ENCODE measurements at places on chromosomes 1 and 21. TPM values are rescaled to one million over a fixed set of nuclear protein-coding genes. Genes with fewer than 3 reads are reported as not detected.

The NCAM2 gene
- not detected for total RNA-seq

The S100A8 gene
- not detected for total RNA-seq

The SLFNL1 gene
- total RNA-seq = 0.08 TPM

DNA sequence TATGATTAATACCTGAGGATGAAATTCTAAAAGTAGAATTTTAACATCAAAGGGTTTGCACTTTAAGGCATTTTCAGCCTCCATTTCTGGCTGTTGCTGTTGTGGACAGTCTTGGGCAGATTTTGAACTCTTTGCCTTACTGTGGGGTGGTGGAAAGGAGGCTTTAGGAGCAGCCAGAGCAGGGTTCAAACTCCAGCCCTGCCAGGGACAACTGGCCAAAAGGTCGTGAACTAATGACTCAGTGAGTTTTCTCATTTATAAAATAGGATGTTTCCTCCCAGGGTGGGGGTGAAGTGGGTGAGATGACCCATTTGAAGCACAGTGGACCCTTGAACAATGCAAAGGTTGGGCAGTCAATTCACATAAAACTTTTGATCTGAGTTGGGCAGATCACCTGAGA, 36.7 kb downstream of the MAPKAPK2 start:
- H3K36me3 ChIP-seq = no peaks in the 10 kb centered on the region
- H3K27ac ChIP-seq = no peak overlapping the region
- DNase-seq = no peak
- peaks cover 57% of the 10 kb centered on the region for H3K4me1 ChIP-seq
- H3K4me3 ChIP-seq = no peak overlapping the region

- no peak overlapping the region for H3K27ac ChIP-seq
- H3K4me1 ChIP-seq = peaks cover 2% of the 10 kb centered on the region
- H3K27me3 ChIP-seq = no peaks in the 10 kb centered on the region
- H3K36me3 ChIP-seq = peaks cover 4% of the 10 kb centered on the region
- DNase-seq = no peak
These were observed 136.9 kb downstream of the CDC7 start for GRCh38 chr1:91637539-91637994.

- no peak overlapping the region for H3K4me3 ChIP-seq
- peaks cover 12% of the 10 kb centered on the region for H3K27me3 ChIP-seq
- no peaks in the 10 kb centered on the region for H3K4me1 ChIP-seq
- no peak overlapping the region for H3K27ac ChIP-seq
These were observed 6.6 kb upstream of the STUM start for GRCh38 chr1:226541631-226542622.

DNA sequence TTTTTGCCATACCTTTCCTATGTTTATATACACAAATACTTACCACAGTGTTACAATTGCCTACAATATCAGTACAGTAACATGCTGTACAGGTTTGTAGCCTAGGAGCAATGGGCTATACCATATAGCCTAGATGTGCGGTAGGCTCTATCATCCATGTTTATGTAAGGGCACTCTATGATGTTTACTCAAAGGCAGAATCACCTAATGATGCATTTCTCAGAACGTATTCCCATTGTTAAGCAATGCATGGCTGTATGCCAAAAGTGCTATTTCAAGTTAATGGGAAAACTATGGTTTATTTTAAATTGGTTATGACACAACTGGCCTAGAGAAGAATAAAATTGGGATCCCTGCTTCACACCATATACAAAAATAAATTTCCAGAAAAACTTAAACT, 36.9 kb upstream of the DISP1 start:
- peaks cover 2% of the 10 kb centered on the region for H3K4me1 ChIP-seq
- H3K27me3 ChIP-seq = peaks cover 8% of the 10 kb centered on the region
- H3K4me3 ChIP-seq = no peak overlapping the region
- H3K27ac ChIP-seq = no peak overlapping the region
- H3K36me3 ChIP-seq = no peaks in the 10 kb centered on the region

GRCh38 chr21:17636711-17637110, 24.0 kb upstream of the BTG3 start:
- no peaks in the 10 kb centered on the region for H3K4me1 ChIP-seq
- H3K27ac ChIP-seq = no peak overlapping the region
- H3K36me3 ChIP-seq = no peaks in the 10 kb centered on the region
- DNase-seq = no peak
- H3K27me3 ChIP-seq = no peaks in the 10 kb centered on the region

DNA sequence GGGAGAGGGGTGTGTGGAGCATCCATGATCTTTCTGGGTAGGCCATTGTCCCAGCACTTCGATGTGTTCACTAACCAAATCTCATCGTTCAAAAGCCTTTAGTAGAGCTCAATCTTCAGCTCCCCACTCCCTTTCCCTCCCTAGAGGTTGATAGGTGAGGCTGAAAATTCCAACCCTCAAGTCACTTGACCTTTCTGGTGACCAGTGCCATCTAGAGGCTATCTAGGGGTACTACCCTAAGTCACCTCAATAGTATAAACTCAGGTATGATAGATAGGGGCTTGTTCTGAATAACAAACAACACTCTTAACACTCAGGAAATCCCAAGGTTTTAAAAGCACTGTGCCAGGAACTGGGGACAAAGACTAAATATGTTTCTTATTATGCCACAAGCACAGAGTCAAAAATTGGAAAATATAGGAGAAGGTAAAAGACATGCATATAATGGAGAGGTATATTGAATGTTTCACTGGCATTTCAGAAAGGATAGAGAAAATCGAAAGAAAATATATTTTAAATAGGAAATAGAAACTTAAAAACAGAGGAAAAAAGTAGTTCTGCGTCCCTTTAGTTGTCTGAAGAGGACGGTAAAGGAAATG, 42.9 kb upstream of the CD53 start:
- H3K27me3 ChIP-seq = no peaks in the 10 kb centered on the region
- H3K4me1 ChIP-seq = peaks cover 2% of the 10 kb centered on the region
- no peak overlapping the region for H3K27ac ChIP-seq
- peak; percentile 1 for DNase-seq
- H3K4me3 ChIP-seq = no peak overlapping the region

GRCh38 chr1:211583011-211583992, 4.3 kb upstream of the SLC30A1 start:
- H3K27ac ChIP-seq = no peak overlapping the region
- DNase-seq = no peak
- peaks cover 12% of the 10 kb centered on the region for H3K4me1 ChIP-seq
- H3K27me3 ChIP-seq = no peaks in the 10 kb centered on the region

DNA sequence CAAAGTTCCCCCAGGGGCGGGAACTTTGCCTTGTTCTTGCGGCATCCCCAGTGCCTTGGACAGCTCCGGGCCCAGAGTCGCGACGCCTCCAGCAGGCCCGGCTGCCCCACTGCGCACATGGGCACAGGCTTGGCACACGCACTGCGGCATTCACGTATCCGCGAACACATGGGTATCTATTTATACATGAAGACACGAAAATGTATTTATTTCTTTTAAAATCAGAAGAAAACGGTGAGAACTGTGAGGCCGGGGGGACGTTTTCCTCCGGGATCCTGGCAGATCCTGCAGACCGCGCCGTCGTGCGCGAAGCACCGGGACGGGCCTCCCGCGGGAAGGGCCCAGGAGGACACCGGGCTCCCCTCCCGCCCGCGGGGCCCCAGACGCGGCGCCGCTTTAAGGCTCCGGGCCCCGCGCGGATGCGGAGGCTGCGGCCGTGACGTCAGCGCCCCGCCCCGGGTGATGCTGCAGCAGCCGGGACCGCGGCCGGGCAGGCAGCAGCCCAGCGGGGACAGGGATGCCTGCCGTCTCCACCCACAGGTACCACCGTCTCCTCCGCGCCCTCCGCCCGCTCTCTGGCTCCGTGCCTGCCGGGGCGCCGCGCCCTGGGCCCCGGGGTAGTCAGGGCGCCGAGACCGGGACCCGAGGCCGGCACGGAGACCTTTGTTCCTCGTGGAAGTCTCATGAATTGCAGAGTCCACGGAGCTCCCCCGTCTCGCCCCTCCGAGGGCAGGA, at the start of gene SLC45A1:
TSS of gene SLC45A1 (plus strand) at position 468 of the 735 bp plus-strand sequence. CDS start 6,216 bp downstream, outside the sequence.
- H3K4me1 ChIP-seq = peaks cover 11% of the 10 kb centered on the region
- no peaks in the 10 kb centered on the region for H3K36me3 ChIP-seq
- H3K27me3 ChIP-seq = peaks cover 42% of the 10 kb centered on the region
- peak; percentile 84 for DNase-seq

- no peaks in the 10 kb centered on the region for H3K27me3 ChIP-seq
- no peaks in the 10 kb centered on the region for H3K36me3 ChIP-seq
- H3K4me1 ChIP-seq = no peaks in the 10 kb centered on the region
- DNase-seq = no peak
These were observed 779.7 kb downstream of the USP25 start for GRCh38 chr21:16509476-16509875.

DNA sequence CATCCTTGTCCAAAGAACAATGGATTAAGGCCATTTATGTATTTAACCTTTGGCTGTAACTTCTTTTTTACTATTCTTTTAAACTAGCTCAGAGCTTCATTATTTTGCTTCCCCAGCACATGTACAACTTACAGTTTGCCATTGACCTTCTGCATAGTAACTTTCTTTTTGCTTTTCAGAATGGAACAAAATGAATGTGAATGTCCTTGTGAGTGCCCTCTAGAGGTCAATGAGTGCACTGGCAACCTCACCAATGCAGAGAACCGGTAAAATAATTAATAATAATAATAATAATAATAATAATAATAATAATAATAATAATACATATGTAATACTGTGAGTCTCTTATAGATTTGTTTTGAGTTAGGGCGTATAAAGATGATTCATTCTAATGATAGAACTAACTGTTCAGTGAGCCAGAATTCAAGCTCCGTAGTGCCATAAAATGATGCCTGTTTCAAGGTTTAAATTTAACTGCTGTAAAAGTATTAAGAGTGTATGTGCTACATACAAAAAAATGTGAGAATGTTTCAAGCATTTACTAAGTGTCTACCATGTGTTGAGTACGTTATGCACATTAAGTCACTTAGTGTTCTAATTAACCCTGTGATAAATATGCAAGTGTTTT, 69.0 kb upstream of the RAVER2 start:
- DNase-seq = no peak
- H3K27me3 ChIP-seq = no peaks in the 10 kb centered on the region
- H3K27ac ChIP-seq = no peak overlapping the region
- H3K4me3 ChIP-seq = no peak overlapping the region
- peaks cover 2% of the 10 kb centered on the region for H3K4me1 ChIP-seq

Measured in activated naive CD8-positive, alpha-beta T cell treated with anti-CD3 and anti-CD28 coated beads for 36 hours (primary cell).